Right ventricle myocardium inferior (tissue), 1 donor: ENCODE measurements at places on chromosomes 7 and 10. TPM values are rescaled to one million over a fixed set of nuclear protein-coding genes. Genes with fewer than 3 reads are reported as not detected.

Gene TFR2
- 0.22 TPM for total RNA-seq

Gene TMEM254
- 9.7 TPM for total RNA-seq

Gene BCAP29
- total RNA-seq, result 113 TPM

Gene FOXK1
- 16.8 TPM for total RNA-seq
